ENCODE measurements at places on chromosomes 7 and 10.

DNA sequence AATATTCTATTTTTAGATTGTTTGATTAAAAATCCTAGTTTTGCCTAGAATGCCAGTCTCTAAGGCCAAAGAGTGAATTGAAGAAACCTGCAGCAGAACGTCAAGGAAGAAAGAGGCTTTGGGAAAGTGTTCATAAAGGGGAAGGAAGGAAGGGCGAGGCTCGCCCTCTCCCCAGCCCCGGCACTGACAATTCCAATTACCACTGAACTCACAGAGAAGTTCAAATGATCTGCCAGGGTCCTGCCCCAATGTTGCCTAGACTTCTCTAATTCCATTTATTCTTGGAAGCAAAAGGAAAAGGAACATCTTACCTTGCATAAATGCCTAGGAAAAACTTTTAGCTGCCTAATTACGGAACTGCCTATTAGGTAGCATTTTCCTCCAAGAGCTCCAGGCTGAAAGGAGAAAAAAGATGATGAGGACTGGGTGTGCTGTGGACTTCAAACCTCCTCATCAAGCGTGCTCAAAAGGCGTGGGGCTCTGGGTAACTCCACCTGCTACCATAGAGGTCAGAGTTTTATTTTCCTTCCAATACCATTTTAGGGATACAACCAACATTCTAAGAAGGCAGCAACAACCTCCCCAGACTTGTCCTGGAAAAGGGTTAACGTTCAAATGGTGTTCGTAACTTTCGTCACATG is 134.5 kb downstream of the PKD1L1 start:
- no peak for DNase-seq

GRCh38 chr7:30926313-30926712 is 14.7 kb downstream of the AQP1 start:
- no peak for DNase-seq

- DNase-seq, result peak; percentile 43
Measured at GRCh38 chr10:12869427-12869826, 132.1 kb downstream of the CCDC3 start.

GRCh38 chr10:70267161-70267933 is 16.5 kb downstream of the NPFFR1 start:
- DNase-seq, result peak; percentile 97

- no peak for DNase-seq
Measured at GRCh38 chr10:77299320-77299719, 338.3 kb downstream of the KCNMA1 start.

DNA sequence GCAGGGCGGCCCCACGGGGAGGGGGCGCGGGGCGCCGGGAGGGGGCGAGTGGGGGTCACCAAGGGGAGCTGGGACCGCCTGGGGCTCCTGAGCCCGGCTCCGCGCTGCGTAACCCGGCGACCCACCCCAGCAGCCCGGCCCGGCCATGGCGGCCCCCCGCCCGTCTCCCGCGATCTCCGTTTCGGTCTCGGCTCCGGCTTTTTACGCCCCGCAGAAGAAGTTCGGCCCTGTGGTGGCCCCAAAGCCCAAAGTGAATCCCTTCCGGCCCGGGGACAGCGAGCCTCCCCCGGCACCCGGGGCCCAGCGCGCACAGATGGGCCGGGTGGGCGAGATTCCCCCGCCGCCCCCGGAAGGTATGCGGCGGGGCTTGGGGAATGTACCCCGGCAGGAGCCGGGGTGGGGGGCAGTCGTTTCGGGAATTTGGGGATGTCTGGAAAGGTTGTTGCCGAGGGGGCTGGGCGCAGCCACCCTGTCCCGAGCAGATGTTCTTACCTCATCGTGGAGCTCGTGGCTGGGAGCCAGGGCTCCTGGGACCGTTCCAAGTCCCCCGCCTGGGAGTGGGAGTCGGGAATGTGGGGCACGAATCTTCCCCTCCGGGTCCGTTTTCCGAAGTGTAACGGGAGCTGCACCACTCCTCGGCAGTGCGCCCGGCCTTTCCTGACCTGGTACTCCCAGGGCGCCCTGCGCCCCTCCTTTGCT is 431 bp downstream of the ZYX start:
- DNase-seq, result peak; percentile 76

GRCh38 chr7:33868166-33868565 is 37.2 kb upstream of the BMPER start:
- no peak for DNase-seq

DNA sequence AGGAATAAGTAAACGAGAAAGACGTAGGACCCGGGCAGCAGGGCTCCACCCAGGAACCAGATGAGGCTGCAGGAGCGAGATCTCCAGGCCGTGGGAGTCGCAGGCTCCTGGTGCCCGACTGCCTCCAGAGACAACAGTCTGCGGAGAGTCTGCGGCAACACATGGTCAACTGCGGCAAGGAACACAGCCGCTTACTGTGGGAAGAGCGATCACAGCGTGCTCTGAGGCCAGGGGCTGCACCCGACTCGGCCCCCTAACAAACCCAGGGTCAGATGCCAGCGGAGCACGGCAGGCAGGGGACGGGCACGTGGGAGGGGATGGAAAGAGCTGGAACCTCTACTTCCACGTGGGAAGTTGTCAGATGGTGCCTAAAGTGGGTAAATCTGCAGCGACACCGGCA is 26.6 kb downstream of the GET4 start:
- no peak for DNase-seq

DNA sequence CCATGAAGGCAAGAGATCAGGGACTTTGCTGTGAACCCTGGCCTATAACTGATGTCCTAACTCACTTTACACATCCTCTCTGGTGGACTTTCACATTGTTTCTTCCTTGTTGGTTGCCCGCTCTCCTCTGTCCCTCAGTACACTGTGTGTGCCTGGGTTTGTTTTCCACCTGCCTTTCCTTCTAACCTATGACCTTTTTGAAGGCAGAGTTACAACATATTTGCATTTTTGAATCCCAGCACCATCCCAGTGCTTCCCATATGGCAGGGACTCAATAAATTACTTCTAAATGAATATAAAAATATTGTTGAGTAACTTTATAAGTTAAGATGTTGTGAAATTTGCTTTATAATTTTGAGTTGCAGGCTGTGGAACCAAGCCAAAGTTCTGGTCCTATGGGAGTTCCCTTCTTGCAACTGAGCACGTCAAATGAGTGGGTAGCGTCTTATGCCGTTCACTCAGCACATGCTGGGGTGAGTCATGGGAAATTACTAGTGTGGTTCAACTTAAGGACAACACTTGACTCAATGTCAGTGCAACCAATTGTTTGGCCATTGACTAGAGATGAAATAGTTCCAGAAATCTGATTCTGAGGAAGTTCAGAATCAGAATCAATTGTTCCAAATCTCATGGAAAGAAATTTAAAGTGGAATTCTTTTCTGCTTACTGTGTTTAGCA is 250.9 kb downstream of the TWIST1 start:
- DNase-seq, result peak; percentile 100

DNA sequence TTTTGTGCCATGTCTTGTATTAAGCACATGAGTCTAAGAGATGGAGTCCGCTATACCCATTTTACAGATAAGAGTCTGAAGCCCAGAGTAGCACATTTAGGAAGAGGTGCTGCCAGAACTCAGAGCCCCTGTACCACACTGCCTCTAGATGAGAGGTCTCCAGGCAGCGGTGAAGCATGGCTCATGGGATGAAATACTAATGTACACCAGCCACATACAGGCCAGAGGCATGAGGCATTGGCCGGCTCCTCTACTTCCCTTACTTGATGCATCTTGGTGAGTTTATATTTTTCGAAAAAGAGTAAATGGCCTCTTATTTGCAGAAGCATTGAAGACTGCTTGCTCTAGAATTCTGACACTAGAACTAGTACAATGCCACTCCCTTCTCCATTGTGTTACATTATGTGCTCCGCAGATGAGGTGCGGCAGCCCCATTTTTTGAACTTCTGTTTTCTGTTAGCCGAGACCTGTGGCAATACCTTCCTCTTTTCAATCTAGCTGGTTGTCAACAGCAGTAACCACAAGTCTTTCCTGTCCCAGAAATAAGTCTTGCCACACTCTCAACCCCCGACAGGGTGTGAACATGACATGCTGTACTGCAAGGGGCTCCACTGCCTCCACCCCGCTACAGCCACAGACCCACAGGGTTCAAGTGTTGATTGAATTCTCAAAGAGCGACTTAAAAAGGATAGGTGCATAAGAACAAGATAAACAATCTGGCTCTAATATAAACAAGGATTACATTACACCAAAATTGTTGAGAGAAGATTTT is 145.3 kb downstream of the CELF2 start:
- no peak for DNase-seq

DNA sequence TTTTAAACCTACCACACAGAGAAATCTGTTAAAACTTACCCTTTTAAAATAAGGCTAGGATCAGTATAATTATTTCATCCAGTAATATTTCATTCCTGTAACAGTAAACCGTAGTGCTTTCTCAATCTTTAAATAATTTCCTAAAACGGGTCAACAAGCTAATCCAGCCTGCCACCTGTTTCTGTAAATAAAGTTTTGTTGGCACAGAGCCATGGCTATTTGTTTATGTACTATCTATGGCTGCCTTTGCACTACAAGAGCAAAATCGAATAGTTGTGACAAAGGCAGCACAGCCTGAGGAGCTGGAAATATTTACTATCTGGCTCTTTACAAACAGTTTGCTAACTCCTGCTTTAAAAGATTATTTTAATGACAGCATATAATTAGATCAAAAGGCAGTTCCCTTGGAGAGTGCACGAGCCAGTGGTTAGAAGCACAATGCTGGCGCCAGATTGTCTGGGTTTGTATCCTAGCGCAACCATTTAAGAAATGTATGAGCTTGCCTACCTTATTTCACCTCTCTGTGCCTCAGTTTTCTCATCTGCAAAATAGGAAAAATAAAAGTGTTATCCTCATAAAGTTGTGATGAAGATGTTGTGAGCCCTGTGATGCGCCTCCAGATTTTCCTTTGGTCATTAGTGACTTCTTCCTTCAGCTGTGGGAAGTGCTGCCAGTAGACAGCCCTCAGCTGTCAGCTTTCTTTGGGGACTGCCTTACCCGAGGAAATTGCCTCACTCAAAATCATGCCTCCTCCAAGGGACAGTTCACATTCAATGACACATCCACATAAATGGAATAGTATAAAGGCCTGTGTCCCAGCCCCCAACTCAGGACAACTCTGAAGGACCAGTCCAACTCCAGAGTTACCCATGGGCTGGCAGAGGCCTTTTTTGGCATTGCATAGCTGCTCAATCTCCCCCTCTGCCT is 11.8 kb upstream of the MIOS start:
- DNase-seq, result no peak

- peak; percentile 83 for DNase-seq
Measured at GRCh38 chr10:88880282-88881076, 434 bp downstream of the STAMBPL1 start.

- no peak for DNase-seq
Measured at GRCh38 chr7:57868771-57869483, 418.9 kb downstream of the ZNF716 start.

All from fibroblast of lung (primary cell).